ENCODE measurements at places on chromosomes 1 and 21.
A peak's percentile ranks its signal among the peaks of the same experiment; 100 is the strongest.

GRCh38 chr1:198657550-198658064, 18.8 kb downstream of the PTPRC start:
- no peak for DNase-seq

DNA sequence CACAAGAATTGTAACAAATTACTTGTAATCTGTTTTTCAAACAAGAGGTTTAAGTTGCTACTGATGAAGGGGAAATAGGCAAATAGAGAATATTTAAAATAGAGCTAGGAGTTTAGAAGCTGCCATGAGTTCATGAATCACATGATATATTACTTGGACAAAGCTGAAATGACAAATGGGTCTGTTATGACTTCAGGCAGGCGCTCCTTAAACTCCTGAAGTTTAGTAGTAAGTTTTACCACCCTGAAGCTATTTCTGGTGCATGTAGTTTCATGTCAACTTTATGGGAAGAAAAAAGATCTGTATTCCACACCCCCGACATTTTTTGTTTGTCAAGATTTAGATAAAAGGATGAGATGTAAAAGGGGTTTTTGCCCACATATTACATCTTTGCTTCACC, 58.5 kb downstream of the PLA2G4A start:
- no peak for DNase-seq

- DNase-seq: no peak
These were observed 23.5 kb upstream of the C1orf174 start for GRCh38 chr1:3923378-3924185.

DNA sequence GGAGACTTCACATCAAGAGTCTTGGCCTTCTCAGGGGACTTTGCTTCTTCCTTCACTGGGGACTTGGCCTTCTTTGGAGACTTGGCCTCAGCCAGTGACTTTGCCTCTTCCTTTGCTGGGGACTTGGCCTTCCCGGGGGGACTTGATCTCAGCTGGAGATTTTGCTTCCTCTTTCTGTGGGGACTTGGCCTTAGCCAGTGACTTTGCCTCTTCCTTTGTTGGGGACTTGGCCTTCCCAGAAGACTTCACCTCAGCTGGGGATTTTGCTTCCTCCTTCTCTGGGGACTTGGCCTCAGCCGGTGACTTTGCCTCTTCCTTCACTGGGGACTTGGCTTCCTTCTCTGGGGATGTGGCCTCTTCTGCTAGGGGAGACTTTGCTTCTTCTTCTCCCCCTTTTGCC, 13.5 kb upstream of the CD2 start:
- no peak for DNase-seq

DNA sequence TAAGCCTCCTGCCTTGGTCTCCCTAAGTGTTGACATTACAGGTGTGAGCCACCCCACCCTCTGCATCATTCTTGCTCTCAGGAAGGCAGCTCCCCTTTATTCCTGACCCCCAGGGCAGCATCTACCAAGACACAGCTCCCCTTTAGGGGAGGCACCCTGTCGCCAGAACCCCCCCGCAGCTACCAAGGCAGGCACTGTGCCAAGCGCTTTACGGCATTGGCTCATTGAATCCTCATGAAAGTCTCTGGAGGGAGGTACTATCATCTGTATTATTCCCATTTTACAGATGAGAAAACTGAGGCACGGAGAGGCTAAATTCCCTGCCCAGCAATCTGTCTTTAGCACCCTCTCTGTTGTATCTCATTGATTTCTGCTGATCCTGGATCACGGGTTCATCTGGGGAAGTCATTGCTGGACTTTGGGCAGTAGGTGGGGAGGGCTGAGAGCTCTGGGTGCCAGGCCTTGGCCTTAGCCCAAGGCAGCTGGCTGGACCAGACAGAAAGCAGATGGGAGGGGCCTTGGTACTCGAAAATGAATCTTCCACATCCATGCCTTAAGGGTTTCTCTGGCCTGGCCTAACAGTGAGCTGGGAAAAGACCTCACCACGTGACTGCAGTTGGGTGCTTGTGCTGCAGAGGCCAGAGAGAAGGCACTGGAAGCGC, 5.9 kb downstream of the PLOD1 start:
- no peak for DNase-seq

DNA sequence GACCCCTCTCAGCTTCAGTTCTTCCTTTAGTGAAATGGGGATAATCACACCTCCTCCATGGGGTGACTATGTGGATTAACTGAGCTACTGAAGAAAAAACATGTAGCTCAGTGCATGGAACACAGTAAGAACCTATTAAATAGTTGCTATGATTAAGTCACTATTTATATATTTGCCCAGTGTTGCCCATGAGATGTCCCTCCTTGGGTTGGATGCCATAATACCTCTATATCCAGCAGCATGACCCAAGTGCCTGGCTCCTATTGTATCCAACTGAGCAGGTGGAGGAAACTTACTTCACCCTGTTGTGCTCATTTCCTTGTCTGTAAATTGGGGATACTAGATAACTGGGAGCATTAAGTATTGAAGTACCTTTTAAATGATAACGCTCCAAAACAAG, 47.1 kb upstream of the CYP2J2 start:
- DNase-seq: no peak

- no peak for DNase-seq
These were observed 36.7 kb downstream of the ETNK2 start for GRCh38 chr1:204115116-204115515.

DNA sequence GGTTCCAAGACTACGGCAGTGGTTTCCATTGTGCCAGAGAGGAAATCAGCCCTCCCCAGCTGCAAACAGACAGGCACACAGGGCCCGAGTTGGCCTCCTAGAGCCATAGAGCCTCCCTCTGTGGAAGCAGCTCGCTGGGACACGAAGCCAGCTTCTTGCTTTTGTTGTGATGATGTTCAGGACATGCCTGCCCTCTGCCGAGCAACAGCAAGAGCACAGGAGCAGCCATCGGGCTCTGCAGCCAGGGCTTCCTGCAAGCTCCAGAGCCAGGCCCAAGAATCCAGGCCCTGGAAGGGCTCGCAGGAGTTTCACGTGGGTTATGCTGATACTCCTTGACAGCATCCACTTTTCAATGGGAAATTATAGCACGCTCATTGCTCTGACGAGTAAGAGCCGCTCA, 18.5 kb downstream of the NPHP4 start:
- no peak for DNase-seq

- DNase-seq: no peak
These were observed 26.8 kb upstream of the RASAL2 start for GRCh38 chr1:178066908-178067614.

DNA sequence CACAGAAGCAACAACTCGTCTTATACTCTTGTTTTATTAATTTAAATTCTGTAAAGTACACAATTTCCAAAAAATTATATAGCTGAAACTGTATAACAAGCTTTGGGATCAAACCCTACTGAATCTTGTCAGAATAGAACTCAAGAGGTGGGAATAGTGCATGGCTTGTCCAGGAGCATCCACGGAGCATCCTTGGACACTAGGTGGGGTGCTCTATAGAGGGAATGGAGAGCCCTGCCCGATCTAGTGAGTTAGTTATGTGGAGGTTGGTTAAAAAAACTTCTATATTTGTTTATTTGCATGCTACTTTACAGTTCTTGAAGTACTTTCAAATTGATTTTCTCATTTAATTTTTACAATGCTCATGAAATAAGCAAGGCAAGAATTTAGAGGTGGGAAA, 28.3 kb downstream of the ROR1 start:
- DNase-seq: no peak

- no peak for DNase-seq
These were observed 9.8 kb downstream of the ACAP3 start for GRCh38 chr1:1297802-1298424.

GRCh38 chr1:171172471-171172870, 12.6 kb upstream of the FMO2 start:
- DNase-seq: no peak

- peak; percentile 38 for DNase-seq
These were observed 302.7 kb downstream of the DUSP10 start for GRCh38 chr1:221439008-221439746.

DNA sequence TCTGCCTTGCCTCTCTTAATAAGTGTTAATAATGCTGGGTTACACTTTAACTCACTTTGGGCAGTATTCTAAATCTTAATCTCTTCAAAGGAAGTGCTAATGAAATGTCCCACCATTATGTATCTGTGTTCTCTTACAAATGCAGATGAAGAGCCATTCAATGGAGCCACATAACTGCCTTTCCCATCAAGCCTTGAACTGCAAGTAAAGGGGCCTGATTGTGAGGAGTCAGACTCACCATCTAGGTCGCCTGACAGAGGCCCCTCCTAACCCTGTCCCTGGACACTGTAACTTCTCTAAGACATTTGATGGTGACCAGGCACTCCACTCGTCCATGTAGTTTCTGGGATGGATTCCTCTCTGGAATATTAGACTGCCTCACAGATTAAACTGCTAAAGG, 329.4 kb downstream of the KIF26B start:
- no peak for DNase-seq

- no peak for DNase-seq
These were observed 24.1 kb upstream of the EIF4G3 start for GRCh38 chr1:21200767-21201166.

DNA sequence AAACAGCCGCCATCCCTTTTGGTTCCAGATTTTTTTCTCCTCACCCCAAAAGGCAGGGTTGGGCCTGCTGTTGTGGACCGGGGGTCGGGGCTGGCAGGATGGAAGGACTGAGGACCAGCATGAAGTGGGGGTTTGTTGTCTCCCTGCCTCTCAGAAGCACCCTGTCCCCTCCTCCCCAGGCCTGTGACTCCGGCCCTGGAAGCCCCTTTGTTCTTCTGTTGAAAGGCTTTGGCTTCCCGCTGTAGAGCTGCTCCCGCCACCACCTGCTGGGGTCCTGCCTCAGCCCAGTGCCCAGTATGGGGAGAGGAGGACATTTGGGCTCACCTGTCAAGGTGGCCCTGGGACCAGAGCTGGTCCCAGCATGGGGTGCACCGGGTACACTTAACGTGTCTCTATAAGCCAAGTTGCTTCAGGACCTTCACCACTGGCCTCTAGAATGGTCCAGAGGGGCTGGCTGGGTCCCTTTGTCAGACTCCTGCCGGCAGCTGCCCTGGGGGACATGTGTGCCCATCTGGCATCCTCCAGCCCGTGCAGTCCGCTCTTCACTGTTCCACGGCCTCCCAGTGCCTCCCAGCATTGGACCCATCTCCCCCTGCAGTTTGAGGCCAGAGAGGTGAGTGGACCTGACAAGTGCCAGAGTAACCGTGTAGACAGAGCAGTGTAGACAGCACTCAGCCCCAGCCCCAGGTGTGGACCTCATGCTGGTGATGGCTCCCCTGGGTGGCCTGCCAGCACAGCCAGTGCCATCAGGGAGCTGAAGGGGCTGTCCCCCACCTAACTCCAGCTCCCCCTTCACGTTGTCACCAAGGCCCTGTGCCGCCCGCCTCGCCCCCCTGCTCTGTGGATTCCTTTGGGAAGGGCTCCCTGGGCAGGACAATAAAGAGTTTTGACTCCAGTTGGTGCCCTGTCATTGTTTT, 6.1 kb upstream of the SYTL1 start:
- no peak for DNase-seq

- DNase-seq: no peak
These were observed 35.5 kb downstream of the CAPN2 start for GRCh38 chr1:223747838-223748335.

- DNase-seq: no peak
These were observed 82.2 kb upstream of the AK4 start for GRCh38 chr1:65065524-65066418.

- DNase-seq: no peak
These were observed 125.0 kb downstream of the PTPN14 start for GRCh38 chr1:214426426-214426812.

DNA sequence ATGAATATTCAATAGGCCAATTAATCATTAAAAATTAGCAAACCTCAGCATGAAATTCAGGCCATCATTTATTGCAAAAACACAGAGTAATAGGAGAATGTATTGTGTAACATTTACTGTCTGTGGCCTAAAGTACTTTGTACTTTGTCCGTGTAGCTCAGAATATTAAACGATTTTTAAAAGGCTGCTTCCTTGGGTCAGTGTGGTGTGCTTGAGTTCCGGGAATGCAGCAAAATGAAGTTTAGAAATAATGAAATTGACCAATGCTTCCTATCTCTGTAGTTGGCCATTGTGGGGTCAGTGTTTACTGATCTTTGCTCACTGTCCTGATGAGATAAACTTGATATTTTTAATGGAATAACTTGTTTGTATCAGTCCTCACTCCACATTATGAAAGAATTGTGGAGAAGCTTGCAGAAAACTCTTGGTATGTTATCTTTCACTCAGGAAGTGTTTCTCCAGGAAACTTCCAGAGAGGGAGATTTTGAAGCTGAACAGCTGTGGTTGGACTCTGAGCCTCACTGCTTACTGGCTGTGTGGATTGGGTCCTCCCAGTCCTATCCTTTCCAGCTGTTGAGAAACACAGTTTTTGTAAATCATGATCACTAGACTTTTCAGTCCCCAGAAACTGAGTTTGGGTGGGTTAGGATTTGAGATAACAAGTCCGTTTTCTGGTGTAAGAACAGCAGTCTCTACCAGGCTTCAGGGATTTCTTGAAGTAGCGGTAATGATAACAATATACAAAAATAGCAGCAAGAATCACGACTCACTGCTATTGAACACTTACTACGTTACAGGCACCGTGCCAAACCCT, 19.2 kb upstream of the MTARC1 start:
- DNase-seq: no peak

GRCh38 chr1:226349081-226349480, 40.1 kb upstream of the LIN9 start:
- DNase-seq: no peak
